Midbrain (tissue), 1 donor: ENCODE measurements at places on chromosomes 12 and 14.

- no peak for DNase-seq
Measured at GRCh38 chr12:60391791-60392190, 796.0 kb downstream of the SLC16A7 start.

DNA sequence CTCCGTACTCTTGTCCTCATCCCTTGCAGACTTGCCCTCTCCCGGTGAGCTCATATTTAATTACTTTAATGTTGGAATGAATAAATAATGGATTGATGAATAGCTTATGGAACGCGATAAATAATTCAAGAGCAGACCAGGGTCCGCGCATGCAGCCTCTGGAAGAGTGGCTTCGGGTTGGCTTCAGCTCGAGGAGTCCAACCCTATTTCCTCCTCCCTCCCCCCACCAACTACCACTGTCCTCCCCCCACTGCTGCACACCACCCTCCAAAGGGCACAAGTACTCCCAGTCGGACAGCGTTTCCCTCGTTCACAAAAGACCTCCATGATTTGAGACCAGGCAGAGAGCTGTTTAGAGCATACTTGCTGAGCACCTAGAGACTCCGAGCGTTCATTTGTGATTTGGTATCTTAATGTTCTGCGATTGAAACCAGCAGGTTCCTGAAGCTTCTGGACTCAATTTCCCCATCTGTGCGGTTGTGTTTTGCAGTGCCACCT lies 647 bp upstream of the SIX1 start:
- no peak for DNase-seq

GRCh38 chr12:105256921-105257320 lies 20.9 kb upstream of the APPL2 start:
- no peak for DNase-seq

DNA sequence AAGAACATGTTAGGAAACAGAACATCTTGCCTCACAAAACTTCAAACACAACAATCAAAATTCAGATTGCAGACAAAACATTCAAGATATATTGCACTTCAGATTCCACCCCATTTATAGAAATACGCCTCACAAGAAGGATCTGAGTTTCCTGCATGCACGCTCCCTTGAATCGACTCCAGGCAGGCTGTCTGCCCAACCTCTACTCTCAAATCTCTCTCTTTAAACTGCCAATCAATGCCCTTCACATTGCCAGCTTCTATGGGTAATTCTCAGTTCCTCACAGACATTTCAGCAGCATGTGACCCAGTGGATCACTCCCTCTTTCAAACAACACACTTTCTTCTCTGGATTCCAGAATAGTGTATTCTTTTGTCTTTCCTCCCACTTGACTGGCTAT lies 184.1 kb downstream of the PRKD1 start:
- DNase-seq = peak; percentile 30

GRCh38 chr14:20503898-20504297 lies 1.4 kb upstream of the RNASE10 start:
- peak; percentile 12 for DNase-seq

GRCh38 chr12:57518920-57519795 lies 1.2 kb downstream of the DDIT3 start:
- no peak for DNase-seq

- peak; percentile 1 for DNase-seq
Measured at GRCh38 chr12:90945070-90945649, 9.8 kb downstream of the CCER1 start.

DNA sequence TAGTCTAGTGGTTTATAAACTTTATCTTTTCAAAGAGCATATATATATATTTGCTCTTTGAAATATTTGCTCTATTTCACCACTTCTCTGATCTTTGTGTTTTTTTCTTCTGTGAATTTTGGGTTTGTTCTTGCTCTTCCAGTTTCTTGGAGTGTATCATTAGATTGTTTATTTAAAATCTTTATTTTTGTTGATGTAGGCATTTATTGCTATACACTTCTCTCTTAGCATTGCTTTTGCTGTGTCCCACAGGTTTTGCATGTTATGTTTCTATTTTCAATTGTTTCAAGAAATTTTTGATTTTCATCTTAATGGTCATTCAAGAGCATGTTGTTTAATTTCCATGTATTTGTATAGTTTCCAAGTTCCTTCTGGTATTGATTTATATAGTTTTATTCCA lies 69.1 kb downstream of the BRMS1L start:
- no peak for DNase-seq

DNA sequence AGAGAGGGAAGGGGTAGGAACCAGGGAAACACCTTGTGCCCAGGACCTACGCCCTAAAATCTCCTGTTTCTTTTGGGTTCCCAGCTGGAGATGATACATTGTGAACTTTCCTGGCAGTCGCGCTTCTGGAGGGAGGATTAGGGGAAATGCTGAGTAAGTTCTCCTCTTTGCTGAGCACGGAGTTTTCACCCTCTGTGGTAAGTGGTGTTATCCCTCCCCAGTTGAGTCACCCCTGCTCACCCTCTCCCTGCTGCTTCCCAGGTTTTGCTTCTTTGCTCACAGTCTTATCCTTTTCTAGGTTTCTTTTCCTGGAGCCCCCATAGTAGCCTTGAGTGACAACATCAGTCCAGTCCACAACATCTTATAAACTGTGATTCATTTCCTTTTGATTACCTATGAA lies 789.1 kb downstream of the TMEM121 start:
- no peak for DNase-seq

DNA sequence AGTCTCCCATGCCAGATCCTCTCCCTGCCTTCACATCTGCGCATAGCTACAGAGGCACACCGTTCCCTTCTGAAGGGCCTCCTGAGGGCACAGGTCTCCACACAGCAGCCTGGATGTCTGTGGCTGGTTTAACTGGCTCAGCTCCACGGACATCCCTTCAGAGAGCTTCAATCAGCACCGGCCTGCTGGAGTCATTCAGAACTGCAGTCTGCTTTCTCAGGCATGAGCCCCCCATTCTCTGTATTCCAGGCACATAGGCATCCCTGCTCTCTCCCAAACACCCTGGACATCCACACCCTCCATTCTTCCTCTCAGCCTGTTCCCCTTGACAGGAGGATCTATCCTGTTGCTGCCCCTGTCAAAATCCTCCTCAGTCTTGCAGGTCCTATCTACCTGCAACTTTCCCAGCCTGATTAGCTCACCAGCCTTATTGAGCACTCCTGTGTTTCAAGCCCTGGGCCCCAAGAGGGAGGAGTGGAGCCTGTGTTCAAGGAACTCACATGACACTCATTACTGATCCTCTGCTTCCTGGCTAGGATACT lies 2.9 kb upstream of the DHRS2 start:
- no peak for DNase-seq

DNA sequence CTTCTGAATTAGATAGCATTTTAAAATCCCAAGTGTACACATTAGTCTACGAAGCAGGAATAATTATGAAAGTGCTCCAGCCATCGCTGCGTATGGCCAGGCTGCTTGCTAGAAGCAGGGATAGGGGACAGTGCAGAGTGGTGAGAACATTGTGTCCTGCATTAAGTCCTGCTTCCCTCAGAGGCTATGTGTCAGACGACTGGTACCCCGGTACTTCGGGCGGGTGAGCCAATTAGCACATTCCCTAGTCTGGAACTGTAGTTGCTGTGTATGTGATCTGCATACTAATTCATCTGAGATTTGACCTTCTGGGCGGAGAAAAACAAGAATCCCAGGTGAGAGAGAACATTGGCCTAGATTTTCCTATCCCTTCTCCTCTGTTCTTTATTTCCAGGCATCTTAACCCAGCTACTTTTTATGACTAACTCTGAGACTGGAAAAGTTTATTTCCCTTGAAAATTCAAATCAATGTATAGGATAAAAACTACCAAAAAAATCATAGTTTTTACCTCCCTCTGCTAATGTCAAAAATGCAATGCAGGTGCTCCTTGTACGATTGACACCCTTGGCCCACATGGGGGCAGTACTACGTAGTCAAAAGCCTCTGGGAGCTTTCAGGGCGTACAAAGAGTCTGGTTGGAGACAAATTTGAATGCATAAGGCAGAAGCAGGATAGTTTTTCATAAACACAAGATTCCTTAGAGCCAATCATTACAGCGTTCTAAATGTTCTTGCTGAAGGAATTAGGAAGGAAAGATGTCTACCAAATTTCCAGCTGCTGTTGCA lies 764.3 kb downstream of the NOVA1 start:
- peak; percentile 72 for DNase-seq

- no peak for DNase-seq
Measured at GRCh38 chr12:86663173-86663572, 407.0 kb upstream of the MGAT4C start.

DNA sequence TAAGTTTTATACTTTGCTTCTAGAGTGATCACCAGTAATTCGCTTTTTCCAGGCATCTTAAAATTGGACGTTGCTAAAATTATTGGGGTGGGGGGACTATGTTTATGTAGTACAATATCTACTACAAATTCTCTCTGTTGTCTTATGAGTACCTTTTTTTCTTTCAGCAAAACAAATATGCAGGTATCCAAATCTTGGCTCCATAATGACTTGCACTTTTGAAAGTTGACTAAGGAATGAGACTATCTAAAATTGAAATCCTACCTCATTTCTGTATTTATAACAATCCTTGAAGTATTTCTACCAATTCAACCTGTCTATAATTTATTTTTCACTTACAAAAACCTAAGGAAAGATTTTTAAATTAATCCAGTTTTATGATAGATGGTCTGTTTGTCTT lies 2.4 kb downstream of the DYNC1H1 start:
- no peak for DNase-seq

DNA sequence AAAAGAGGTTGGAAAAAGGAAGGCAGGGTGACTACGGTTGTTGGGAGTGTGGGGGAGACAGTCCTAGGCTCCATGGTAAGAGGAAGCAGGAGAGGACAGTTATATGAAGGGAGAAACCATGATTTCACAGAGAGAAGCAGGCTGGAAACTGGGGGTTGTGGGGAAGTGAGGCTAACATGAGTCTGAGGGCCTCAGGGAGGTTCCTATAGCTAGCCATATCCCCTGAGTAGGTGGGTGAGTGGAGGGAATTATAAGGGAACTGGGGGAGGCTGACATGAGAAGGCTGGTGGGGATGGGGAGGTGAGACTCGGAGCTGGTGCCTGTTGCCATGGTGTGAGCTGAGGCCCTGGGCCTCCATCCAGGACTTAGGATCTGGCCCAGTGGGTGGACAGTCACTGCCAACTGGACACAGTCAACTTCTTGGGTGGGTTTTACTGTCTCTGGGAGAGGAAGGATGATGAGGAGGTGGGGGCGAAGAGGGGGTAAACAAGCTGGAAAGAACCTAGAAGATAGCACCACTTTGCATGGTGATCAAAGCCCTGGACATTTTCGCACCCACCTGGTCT lies 1.4 kb downstream of the RNASE13 start:
- DNase-seq = no peak

GRCh38 chr14:63134801-63135200 lies 69.4 kb upstream of the RHOJ start:
- DNase-seq = no peak

GRCh38 chr14:55508676-55509075 lies 68.3 kb upstream of the TBPL2 start:
- no peak for DNase-seq

DNA sequence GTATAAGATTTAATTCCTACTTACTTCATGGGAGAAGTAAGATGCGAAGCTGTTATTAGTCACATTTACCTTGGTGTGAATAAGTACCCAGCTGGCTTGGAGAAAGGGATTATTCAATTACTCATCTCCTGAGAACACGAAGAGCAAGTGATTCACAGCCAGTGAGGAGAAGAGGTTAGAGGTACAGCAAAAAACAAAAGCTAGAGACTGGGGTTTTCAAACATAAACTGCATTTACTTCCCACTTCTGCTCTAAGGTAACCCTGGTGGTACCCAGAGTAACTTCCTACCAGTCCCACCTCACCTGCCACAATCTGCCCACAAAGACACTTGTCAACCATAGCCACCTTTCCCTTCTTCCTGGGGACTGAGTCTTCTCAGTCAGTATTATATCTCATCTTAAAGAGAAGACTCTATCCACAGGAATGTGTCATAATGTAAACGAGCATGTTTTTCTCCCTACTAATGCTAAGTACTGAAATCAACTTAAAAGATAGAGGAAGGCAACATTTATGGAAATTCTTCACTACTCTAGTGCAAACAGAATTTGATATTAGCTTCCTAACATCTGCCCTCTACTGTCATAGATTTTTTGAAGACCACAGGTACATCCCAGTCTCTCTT lies 6.0 kb upstream of the IL22 start:
- no peak for DNase-seq

DNA sequence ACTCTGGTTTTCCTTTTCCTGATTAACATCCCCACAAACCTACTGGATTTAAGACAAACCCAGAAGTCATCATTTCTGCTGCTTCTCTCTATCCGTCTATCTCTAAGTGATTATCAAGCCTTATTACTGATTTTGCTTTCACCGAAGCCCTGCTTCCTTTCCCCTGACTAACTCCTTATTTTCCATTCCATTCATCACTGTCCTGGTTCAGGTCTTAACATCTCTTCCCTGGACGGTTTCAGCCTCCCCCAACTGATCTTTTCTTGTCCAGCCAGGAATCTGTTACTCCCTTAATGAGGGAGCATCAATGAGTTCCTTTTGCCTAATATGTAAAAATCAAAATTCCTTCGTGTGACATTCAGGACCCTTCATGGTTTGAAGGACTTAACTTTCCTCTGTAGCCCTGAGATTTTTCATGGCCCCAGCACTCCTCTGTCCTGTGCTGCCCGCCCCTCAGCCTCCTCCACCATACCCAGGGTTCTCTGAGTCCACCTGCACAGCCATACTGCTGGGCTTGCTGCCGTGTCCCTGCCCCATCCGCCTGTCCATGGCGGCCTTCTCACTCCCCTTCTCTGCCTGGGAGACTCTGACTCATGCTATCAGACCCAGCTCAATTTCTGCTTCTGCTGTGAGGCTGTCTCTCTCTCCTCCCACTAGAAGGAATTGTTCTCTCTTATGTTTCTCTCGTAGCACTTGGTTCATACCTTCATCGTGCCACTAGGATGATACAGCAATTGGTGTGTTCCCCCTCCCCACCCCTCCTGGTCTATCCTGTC lies 167.8 kb upstream of the HIF1A start:
- DNase-seq = no peak

DNA sequence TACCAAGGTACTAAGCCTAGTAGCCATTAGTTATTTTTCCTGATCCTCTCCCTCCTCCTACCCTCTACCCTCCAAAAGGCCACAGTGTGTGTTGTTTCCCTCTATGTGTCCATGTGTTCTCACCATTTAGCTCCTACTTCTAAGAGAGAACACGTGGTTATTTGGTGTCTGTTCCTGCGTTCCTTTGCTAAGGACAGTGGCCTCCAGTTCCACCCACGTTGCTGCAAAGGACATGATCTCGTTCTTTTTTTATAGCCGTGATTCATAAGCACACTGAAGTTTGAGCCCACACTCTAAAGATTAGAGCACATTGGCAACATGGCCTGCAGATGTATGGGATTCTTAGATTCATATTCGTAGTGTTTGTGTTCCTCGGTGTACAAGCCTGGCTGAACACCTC lies 8.1 kb upstream of the STX2 start:
- DNase-seq = no peak

- no peak for DNase-seq
Measured at GRCh38 chr14:22997676-22998323, 12.1 kb downstream of the C14orf93 start.

GRCh38 chr12:114395755-114396152 lies 10.2 kb downstream of the TBX5 start:
- DNase-seq = no peak

DNA sequence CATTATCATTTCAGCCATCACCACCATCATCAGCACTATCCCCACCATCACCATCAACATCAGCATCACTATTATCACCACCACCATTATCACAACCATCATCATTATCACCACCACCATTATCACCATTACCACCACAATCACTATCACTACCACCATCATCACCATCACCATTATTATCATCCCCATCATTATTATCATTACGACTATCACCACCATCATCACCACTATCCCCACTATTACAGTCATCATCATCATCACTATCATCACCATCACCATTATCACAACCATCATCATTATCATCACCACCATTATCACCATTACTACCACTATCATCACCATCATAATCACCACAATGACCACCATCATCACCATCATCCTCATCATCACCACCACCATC lies 50.4 kb upstream of the CMKLR1 start:
- no peak for DNase-seq
